ENCODE measurements at places on chromosomes 1 and 21.
A peak's percentile ranks its signal among the peaks of the same experiment; 100 is the strongest.

GRCh38 chr1:76388261-76388660 is 313.7 kb downstream of the ST6GALNAC3 start:
- no peak for DNase-seq

- peak; percentile 82 for DNase-seq
These were observed 41.1 kb downstream of the IL6R start for GRCh38 chr1:154446292-154446691.

- no peak for DNase-seq
These were observed 29.4 kb upstream of the TMCO2 start for GRCh38 chr1:40218333-40218732.

DNA sequence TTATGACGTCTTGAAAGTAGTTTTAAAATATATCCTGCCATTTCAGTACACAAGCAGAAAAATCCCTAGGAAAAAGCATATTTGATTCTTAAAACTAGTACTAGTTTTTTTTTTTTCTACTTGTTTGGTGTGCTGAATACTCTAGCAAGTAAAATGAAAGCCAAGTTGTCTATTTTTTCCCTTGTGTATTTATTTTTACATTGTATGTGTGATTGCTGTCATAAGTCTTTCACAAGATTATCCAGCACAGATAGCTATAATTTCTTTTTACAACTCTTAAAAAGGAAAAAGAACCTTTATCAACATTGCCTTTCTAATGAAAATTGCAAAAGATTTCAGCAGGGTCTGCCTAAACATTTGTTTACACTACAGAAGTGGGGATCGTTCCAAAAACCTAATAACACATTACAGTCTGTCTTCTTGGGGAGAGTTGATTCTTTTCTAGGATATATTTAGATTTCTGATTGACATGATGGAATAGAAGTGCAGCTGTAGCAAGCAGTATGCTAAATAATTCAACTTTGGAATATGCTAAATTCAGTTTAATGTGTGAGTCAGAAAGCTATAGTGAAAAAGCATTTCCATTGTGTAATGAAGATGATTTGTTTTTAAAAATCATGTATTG is 2.5 kb downstream of the DR1 start:
- no peak for DNase-seq

- DNase-seq: peak; percentile 16
These were observed 719 bp downstream of the SOD1 start for GRCh38 chr21:31660259-31660565.

DNA sequence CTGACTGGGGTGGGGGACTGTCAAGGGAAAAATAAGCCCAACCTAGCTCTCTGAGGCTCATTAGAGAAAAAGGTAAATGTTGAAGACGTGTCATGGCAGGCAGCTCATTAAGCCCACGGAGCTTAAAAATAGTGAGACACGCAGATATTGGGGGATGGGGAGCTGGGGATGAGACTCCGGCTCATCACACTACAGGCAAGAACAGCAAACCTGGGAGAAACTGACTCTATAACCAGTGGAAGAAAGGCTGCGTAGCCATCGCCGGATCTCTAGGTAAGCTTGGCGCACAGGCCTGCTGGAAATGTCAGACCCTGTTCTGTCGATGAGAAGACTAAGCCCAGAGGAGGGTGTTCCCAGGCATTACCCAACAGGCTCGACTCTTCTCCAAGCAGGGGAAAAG is 78.0 kb downstream of the SYT2 start:
- DNase-seq: no peak

DNA sequence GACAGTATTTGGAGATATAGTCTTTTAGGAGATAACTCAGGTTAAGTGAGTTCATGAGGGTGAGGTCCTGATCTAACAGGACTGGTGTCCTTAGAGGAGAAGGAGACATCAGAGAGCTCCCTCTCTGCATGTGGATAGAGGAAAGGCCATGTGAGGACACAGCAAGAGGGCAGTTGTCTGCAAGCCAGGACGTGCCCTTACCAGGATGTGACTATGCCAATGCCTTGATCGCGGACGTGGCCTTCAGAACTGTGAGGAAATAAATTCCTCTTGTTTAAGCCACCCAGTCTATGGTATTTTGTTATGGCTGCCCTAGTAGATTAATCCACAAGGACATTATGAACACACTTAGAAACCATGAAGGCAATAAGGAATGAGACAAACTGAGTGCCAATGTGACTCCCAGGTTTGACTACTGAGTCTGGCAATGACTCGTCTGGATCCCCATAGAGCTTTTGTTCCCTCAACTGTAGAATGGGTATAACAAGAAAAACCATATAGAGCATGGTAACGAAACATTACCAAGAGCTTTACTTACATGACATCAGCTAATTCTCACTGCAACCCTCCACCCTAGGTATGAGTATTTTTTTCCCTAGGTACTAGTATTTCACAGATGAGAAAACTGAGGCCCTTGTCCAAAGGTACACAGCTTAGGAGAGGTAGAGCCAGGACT is 6.5 kb downstream of the URB1 start:
- no peak for DNase-seq

- DNase-seq: no peak
These were observed 537.6 kb downstream of the MATN1 start for GRCh38 chr1:30185809-30186208.

DNA sequence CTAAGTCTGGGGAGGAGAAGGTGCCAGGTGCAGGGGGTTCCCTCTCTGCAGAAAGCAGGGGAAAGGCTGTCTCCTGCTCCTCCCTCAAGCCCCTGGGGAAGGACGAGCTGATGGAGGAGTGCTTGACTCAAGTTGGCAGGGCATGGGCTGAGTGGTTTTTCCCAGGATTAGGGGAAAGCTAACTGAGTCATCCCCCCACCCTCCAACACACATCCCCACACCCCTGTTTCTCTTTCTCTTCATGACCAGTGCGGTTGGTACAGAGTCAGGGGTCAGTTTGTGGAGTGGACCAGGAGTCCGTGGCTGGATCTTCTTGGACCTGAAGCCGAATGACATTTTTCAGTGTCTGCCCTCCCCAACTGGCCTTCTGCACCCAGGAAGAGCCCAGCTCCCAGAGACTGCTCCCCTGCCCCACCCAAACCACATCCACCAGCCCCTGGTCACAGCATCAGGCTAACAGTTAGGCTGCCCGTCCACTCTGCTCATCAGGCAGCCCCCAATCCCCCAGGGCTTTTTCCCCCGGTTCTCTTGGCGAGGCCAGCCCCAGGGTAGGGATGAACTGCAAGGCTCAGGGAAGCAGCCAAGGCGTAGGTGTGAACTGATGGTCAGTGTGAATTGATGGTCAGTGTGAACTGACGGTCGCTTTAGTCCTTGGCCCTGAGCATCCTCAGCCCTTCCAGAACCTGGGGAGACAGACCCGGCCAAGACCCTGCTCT is 81.0 kb downstream of the PAX7 start:
- no peak for DNase-seq

DNA sequence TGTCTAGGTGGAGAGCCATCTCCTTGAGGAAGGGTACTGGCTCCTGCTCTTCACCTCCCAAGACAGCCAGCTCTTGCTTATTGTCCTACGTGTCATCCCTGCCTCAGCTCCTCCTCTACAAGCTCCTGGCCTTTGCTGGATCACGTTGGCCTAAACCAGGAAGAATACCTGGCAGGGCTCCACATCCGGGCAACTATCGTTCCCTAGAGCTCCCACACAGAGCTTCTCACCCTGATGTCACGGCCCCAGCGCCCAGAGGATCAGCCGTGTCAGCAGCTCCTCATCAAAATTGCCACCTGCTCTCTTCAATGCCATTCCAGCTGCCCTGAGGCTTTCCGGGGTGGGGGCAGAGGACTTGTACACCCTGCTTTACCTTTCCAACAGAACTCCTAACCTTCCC is 1.9 kb upstream of the TPM3 start:
- DNase-seq: no peak

DNA sequence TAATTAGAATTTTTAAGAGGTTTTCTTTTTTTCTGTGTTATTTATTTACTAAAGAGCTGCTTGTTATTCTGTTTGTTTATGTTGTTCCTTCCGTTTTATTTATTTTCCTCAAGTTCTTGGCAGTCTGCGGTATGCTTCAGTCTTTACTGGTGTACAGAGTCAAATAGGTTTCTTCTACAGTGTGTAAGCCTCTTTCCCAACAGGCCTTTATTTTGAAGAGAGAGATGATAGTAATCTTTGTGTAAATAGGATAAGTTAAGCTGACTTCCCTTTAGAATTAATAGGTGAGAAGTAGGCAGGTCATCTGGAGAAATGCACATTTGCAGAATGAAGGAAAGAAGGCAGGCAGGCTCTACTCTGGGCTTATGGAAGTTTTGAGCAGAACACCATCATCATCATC is 23.8 kb downstream of the MAST2 start:
- DNase-seq: no peak

DNA sequence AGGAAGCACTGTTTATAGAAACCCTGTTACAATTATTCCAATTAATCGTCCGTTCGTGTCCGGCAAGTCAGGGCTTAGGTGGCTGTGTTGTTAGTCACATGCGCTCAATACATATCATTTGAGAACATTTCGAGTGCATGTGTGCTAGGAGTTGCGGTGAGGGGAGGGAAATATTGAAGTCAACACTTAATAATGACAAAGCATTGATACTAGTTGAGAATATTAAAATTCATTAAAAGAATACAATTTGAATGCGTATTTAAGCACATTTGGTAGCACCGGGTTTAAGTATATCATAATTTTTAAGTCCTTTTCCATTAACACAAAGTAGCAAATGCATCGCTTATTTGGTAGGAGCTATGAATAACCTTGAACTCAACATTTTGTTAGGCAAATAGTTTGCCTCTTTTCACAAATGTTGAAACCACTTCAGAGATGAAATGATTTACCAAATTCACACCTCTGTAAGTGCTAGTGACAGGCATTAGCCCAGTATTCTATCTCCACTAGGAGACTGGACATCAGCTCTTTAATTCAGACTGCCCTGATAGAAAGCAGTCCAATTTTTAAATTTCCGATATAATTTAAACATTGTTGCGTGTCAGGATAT is 1.1 kb upstream of the SERBP1 start:
- DNase-seq: no peak

DNA sequence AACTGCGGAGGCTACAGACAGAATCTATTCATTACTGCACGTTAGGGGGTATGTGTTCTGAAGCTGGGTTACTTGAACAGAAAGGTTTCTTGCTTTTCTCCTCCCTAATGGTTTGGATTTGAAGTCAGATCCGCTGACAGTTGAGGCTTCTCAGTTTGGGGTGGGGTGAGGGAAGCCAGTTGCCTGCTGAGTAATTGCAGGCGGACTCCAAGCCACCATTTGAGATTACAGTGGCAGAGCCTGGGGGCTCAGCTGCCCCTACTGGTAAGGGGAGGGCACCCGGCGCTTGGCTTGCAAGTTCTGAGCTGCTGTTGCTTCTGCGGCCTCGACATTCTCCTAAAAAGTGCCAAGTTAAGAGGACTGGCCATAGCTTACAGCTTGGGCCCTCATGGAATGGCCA is 2.0 kb downstream of the GRHL3 start:
- DNase-seq: no peak

DNA sequence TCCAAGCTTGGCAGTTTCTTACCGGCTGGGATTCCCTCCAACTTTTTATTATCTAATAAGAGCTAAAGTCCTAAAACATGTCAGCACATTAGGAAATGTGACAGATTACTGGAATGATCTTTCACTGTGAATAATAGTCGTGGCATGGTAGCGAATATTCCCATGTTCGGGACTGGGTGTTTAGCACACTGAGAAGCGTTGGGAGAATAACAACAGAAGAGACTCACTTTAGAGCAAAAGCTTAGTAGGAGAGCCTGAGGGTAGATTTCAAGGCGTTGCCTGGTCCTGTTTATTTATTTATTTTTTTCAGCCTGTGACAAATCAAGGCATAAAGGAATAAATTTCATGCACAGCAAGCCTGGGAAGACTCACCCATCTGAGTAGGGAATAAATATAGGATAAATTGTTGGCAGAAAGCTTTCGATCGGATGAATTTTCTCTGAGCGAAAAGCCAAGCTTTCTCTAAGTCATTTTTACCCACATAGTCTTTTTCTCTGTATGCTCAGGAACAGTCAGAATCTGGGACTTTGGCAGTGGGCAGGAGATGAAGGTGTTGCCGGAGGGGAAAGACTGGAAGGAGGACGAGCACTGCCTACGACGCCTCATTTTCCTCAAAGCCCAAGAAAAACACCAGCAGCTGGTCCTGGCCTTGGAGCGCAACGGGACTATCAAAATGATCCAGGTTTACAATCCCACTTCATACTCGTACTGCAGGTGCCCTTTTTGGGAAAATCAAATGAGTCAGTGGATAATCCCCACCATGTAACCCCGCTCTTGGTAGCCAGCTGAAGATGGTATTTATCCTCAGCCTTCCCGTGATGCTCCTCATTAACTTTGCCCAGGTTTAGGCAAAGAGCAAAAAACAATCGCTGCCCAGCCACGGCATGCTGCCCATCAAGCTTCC is 97.2 kb downstream of the WDR64 start:
- peak; percentile 55 for DNase-seq

GRCh38 chr1:147077081-147077480 is 95.2 kb downstream of the PRKAB2 start:
- no peak for DNase-seq

- DNase-seq: no peak
These were observed 13.2 kb upstream of the MSTO1 start for GRCh38 chr1:155596864-155597263.

GRCh38 chr1:91958926-91959325 is 9.7 kb downstream of the BRDT start:
- no peak for DNase-seq

All from GM04504 (cell line).